ENCODE measurements at places on chromosomes 12 and 14. TPM values are rescaled to one million over a fixed set of nuclear protein-coding genes. Genes with fewer than 3 reads are reported as not detected.

Gene NKX2-8
- not detected for total RNA-seq

Gene B4GALNT3
- total RNA-seq = 23.3 TPM

Gene SERPINA12
- not detected for total RNA-seq

- H3K4me3 ChIP-seq = no peak overlapping the region
- H3K27ac ChIP-seq = no peak overlapping the region
- H3K4me1 ChIP-seq = no peaks in the 10 kb centered on the region
Observed at GRCh38 chr14:44428231-44428945, 78.7 kb downstream of the FSCB start.

GRCh38 chr12:16407346-16407745, 59.9 kb downstream of the MGST1 start:
- no peak overlapping the region for H3K4me3 ChIP-seq
- H3K27ac ChIP-seq = no peak overlapping the region
- DNase-seq = no peak
- no peaks in the 10 kb centered on the region for H3K36me3 ChIP-seq
- H3K4me1 ChIP-seq = no peaks in the 10 kb centered on the region

GRCh38 chr12:99122496-99122895, 477.4 kb downstream of the APAF1 start:
- H3K4me3 ChIP-seq = no peak overlapping the region
- no peaks in the 10 kb centered on the region for H3K4me1 ChIP-seq
- DNase-seq = no peak

Data from H9 (cell line).